Stimulated activated CD8-positive, alpha-beta memory T cell treated with anti-CD3 and anti-CD28 coated beads, Interleukin-4, amount 100 ng/mL, for 4 hours (primary cell): ENCODE measurements at places on chromosomes 5 and 9.

DNA sequence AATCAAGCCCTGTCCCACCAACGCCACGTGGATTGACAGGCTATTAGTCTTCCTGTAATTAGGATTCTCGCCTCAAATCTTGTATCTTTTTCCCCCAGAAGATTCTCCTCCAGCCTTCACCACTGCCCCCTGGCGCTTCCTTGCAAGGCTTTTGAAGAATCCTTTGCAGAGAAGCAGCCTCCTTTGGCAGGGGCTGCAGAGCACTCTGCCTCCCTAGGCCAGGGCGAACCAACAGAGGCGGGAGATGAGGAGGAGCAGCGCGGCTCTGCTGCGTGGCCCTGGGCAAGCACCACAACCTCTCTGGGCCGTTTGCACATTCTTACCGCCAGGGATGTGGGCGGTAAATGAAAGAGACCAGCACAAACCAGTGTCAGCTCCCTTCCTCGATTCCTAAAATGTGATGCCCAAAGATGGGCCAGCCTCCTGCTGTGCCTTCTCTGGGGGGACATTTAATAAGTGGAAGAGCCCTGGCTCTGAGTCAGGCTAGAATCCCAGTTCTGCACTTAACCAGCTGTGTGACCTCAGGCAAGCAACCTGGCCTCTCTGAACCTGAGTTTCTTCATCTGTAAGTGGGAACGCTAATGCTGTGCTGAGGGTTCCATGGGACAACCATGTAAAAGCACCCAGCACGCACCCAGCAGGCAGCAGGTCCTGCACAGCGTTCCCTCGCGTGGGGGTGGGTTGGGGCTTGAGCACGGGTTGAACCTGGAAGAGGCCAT, 128.6 kb downstream of the KCNIP1 start:
- DNase-seq: no peak

DNA sequence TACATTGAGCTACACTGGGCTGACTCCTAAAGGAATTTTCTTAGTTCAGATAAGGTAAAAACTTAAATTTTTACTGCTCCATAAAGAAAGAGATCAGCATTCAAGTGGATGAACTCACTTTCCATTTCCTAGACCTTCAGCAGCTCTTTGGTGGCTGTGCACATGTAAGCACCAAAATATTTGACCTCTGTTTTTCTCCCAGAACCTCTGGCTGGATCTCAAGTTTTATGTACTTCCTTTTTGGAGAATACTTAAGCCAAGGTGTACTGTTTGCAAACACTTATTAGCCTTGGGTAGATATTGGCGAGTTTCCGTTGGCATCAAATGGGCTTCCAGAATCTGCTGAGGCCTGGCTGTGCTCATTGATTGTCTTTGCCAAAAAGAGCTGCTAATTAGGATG, 10.3 kb downstream of the TNC start:
- DNase-seq: no peak

DNA sequence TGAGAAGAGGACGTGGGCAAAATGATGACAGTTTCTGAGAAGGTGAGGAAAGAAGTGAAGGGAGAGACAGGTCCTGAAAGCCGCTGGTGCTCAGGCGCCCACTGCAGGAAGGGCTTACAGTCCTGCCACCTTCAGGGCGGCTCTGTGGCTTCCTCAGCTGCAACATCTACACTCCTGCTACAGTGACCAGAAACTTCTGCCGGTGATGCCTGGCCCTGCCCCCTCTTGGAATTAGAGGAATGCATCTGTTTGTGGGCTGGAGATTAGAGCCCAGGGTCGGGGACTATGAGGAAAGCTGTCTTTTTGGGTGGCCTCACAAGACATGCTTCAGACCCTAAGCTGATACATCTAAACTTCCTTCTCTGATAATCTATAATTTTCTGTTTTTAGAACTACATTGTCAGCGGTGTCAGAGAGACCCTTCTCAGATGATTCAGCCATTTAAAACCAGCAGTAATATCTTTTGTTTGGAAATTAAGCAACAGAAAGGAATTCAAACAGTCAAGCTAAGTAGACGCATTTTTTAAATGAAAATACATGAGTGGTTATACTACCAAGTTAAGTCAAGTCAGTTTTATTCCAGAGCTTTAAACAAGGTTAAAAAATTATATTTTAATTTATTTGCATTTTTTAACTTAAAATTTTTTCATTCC, 30.4 kb downstream of the PRDM6 start:
- DNase-seq: no peak

- DNase-seq: no peak
Measured at GRCh38 chr9:93126825-93127368, 7.2 kb downstream of the NINJ1 start.

- no peak for DNase-seq
Measured at GRCh38 chr9:18910435-18910834, 122.6 kb downstream of the SAXO1 start.

DNA sequence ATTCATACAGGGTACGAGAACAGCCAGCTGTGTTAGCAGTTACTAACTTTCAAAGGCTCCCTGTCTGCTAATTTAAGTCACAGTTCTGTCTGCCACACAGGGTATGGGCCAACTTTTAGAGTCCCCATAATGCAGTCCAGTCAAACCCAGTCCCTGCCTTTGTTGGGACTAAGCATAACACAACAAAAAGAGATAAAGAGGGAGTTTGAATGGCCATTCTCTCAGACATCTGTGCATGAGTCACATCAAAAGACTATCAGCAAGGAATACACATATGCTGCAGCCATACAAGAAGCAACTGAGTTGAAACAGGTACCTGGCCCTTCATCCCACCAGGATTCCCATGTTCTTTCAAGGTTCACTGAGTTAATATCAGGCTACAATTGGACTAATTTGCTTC, 744.5 kb upstream of the C9orf72 start:
- no peak for DNase-seq

DNA sequence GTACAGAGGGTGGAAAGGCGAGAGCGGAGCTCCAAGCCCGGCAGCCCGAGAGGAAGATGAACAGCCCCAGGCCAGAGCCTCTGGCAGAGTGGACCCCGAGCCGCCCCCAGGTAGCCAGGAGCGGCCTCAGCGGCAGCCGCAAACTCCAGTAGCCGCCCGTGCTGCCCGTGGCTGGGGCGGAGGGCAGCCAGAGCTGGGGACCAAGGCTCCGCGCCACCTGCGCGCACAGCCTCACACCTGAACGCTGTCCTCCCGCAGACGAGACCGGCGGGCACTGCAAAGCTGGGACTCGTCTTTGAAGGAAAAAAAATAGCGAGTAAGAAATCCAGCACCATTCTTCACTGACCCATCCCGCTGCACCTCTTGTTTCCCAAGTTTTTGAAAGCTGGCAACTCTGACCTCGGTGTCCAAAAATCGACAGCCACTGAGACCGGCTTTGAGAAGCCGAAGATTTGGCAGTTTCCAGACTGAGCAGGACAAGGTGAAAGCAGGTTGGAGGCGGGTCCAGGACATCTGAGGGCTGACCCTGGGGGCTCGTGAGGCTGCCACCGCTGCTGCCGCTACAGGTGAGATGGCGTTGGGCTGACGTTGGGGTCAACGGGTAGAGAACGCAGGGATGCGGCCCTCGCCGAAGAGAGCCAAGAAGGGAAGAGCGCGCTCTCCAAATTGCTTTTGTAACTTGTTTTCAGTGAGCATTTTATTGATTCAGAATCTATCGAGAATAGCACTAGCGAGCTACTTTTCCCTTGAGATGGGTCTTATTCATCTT, at the start of gene PTGER4:
TSS of gene PTGER4 (plus strand) at position 3 of the 769 bp plus-strand sequence. CDS start 1,079 bp downstream, outside the sequence.
- no peak for DNase-seq

DNA sequence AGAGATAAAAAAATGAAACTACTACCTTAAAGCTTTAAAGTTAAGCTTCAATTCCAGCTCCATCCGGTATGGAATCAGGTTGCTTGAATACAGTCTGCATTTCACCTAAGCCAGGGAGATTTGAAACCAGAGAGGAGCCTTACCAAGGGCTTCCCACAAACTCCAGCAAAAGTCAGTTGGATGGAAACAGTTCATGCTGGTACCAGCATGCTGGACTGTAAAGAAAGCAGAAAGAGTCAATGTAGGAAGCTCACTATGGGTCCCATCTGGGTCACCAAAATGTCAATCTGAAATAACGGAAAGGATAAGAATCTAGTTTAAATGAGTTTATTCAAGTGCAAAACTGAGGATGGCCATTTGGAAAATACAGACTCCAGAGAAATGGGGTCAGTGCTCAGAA, 65.3 kb downstream of the CDO1 start:
- DNase-seq: no peak

- DNase-seq: no peak
Measured at GRCh38 chr5:159405611-159406031, 75.3 kb upstream of the IL12B start.

GRCh38 chr5:80686757-80687156, 32.0 kb upstream of the DHFR start:
- DNase-seq: no peak

GRCh38 chr9:81680506-81680905, 8.8 kb downstream of the TLE1 start:
- no peak for DNase-seq

GRCh38 chr5:81750308-81751008, 439 bp downstream of the SSBP2 start:
- no peak for DNase-seq

DNA sequence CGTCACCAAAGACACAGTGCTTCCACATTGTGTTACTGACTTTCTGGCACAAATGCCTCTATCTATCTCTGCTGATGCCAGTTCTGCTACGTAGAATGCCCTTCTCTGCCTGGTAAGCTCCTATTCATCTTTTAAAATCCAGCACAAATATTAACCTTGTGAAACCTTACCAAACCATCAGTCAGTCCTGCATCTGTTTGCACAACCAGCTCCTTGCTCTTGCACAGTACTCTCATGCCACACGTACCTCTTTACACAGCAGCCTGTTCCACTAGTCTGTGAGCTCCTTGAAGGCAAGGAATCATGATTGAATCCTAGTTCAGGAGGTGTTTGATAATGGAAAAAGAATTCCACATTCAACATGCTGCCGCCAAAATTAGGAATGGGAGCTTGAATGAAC, 56.3 kb downstream of the TEX10 start:
- DNase-seq: no peak

DNA sequence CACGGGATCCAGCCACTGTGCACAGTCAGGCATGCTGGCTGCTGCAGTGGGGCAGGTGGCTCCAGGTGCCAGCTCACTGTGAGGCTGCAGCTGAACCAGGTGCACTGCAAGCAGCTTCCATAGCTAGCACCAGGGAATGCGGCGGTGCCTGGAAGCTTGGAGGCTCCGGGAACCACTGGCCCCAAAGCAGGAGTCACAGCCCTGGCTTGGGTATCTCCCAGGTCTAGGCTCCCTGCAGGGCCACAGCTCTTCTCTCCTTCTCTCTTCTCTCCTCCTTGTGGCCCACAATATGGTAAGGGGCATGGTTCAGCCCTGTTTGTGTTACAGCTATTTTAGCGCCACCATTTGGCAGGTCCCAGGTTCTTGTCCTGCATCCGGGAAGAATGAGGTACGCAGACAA, 6.7 kb upstream of the MTMR12 start:
- DNase-seq: no peak

DNA sequence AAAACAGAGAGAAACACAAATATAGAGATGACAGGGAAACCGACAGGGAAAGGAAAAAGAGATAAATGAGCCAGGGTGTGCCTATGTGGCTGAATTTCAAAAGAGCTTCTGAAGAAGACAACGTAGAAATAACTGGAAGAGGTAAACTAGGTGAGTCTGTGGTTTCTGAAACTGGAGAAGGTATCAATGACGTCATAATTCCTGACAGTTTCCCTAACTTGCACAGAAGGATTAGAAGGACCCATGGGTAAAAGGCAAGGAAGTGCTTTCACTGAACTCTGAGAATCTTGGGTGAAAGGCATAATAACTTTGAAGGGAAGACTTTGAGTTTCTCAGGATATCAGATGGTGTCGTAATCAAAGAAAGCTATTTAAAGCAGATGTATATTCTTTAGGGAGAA, 790.8 kb upstream of the NUDT12 start:
- no peak for DNase-seq

DNA sequence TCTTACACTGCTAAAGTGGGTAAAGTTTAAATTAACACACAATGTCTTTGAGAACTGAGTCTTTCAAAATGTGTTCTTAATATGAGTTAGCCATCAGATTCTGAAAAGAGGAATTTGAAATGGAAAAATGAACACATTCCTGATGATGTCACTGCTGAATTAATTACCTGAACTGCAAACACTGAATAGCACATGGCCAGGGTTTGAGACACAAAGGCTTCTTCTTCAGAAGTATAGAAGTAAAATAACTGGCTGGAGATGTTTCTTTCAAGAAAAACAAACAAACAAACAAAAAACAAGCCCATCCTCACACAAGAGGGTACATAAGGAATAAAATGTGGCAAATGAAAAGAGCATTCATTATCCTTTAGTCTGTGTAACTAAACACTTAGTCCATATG, 7.1 kb downstream of the GLIS3 start:
- no peak for DNase-seq

GRCh38 chr9:134360897-134361296, 34.6 kb downstream of the RXRA start:
- no peak for DNase-seq

DNA sequence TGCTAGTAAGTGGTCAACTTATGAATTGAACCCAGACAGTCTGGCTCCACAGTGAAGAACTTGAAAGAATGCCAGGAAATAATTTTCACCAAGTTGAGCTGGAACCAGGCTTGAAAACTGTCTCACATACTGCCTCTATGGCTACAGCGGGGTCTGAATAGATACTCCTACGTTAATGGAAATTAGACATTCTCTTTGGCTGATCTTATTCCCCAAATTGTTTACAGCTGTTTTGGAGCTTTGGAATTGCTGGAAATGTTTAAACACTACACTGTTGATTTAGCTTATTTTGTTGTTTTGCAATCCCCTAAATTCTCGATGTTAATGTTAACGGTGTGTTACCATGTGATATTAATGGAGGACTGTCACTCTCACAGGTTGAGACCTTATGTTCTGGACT, 146.4 kb downstream of the FBXL7 start:
- no peak for DNase-seq

DNA sequence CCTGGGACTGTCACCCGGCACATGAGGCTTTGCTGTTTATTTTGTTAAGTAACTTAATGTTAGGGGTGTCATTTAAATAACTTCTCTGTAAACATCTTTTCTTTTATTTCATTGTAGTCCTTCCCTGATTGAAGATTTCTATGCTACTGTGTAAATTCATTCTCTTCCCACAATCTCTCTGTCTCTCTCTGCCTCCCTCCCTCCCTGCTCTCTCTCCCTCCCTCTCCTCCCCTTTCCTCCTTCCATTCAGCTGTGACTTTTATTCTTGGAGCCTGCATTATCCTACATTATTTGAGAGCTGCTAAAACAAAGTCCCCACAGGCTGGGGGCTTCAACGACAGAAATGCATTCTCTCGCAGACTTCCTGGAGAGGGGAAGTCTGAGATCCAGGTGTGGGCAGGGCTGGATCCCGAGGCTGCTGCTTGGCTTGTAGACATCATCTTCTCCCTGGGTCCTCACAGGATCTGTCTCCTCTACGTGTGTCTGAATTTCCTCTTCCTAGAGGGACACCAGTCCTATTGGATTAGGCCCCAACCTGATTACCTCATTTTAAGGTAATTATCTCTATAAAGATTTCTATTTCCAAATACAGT, 18.4 kb downstream of the UBE2QL1 start:
- DNase-seq: no peak

DNA sequence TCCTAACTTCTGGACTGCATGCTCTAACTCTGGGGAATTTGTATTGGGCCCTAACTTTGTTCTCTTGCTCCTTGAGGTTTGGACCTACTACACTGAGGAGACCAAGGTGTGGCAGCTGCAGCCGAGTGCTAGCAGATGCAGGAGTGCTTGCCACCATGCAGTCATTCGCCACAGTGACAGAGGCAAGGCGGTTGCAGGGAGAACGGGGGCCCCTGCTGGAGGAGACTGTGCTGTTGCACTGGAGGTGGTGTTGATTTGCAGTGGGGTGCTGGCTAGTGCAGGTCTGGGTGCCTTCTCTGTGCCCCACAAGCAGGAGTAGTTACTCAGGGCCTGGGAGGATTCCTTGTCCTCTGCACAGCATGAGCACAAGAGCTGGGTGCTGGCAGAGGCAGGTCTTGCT, 22.4 kb upstream of the DIRAS2 start:
- no peak for DNase-seq
